ENCODE measurements at places on chromosomes 3 and 15.

DNA sequence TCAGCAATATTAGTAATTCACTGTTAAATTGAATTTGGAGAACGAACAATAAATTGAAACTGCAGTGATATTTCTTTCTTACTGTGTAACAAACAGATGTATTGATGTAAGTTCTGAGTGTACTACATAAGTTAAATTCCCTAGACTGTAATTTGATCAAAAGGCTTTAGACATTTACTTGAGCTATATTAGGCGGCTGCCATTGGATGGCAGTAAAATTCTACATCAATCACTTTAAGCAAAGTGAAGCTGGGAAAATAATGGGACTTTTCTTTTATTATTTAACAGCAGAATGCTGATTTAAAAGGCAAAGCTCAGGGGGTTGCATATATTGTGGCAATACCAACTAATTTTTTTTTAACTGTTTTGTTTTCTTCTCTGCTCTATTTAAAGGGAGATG, 212.6 kb upstream of the PLSCR5 start:
- no peak for DNase-seq

- DNase-seq = no peak
These were observed 110.2 kb downstream of the ATP1B3 start for GRCh38 chr3:141986548-141987107.

GRCh38 chr15:35436422-35436821, 109.5 kb downstream of the DPH6 start:
- DNase-seq = no peak

GRCh38 chr3:180804916-180805315, 107.6 kb upstream of the FXR1 start:
- DNase-seq = no peak

DNA sequence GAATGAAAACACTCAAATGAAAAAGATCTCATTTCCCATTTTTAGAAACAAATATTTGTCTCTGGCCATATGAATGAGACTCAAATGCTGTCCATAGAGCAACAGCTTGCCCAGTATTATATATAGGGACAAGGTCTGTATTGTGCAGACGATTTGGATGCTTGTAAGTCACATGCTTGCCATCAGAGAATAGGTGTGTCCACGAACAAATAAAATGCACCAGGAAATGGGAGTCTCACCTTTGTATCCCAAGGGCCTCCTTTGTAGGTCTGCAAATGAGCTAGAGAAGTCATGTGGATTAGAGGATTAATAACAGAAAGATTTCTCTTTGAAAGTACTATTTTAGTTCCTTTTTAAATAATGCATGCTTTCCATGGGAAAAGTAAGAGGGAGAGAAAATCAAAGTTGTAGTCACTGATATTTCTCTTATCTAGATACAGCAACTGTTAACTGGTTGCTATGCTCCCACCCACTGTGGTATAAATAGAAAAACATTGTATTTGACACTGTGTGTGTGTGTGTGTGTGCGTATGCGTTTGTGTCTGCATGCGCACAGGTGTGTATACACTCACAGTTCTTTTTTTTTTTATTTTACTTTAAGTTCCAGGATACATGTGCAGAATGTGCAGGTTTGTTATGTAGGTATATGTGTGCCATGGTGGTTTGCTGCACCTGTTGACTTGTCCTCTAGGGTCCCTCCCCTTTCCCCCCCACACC, 383.4 kb upstream of the ARRDC4 start:
- no peak for DNase-seq
